Smooth muscle cell of bladder (primary cell): ENCODE measurements at places on chromosomes 2 and 18. TPM values are rescaled to one million over a fixed set of nuclear protein-coding genes. Genes with fewer than 3 reads are reported as not detected.

The KCNK3 gene
- 0.18 and 0.28 TPM in 2 replicates for total RNA-seq

The POMC gene
- total RNA-seq = 0.57 and 2.8 TPM in 2 replicates

The SETBP1 gene
- total RNA-seq = 0.85 and 2.8 TPM in 2 replicates

The MSTN gene
- 0.09 and 0.14 TPM in 2 replicates for total RNA-seq

The REG3A gene
- total RNA-seq = not detected in 2 replicates

The VWC2L gene
- total RNA-seq = under 0.01 TPM in 1 of 2 replicates, not detected in the other

The SPAG16 gene
- total RNA-seq = 24.1 and 24.9 TPM in 2 replicates

The ESPNL gene
- 2.3 and 2.4 TPM in 2 replicates for total RNA-seq

The AGXT gene
- total RNA-seq = 0.14 TPM in 1 of 2 replicates, not detected in the other

The ALKAL2 gene
- total RNA-seq = 0.43 TPM in 1 of 2 replicates, not detected in the other
